ENCODE measurements at places on chromosomes 16 and 17. TPM values are rescaled to one million over a fixed set of nuclear protein-coding genes. Genes with fewer than 3 reads are reported as not detected.

DNA sequence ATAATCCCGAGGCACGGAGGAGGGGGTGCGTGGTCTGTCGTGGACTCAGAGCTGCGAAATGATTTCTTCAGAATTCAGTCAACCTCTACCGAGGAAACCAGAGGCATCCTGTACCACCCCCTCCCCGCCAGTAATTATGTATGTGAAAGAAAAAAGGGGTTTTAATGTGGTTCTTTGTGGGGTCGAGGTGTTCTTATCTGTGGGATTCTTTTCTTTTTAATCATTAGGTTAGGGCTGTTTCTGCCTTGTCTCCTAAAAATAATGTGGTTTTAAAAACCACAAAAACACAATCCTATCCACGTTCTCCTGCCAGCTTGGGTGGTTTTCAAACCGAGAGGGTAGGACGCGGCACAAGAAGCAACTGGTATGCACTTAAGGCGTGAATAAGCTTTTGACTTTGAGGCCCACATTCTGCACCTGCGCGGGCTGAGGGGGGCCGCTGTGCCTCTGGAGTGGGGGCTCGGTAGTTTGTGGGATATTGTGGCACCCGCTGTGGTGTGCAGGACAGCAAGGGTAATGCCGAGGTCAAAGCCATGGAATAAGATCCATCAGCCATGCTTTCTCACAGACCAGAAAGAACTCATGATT is 1.0 kb downstream of the SLC47A1 start:
- no peak for DNase-seq

AGRP gene
- total RNA-seq, result not detected

GRCh38 chr17:62043140-62043539 is 21.9 kb downstream of the MED13 start:
- no peak for DNase-seq

DNA sequence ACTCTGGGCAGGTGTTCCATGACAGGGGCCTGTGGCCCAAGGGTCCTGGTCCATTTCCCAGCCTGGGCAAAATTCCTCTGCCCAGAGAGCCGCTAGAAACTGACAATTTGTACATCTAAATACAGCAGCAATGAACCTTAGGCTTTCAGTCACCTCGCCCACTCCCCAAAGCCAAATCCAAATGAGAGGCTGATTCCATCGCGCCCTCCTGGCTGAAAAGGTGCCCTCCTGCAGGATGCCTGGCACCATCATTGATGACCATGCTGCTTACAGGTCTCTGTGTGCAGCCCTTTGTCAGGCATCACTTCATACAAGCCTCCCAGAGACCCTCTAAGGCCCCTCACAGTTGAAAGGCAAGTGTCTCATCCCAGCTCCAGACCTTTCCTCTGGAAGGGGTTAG is 114.7 kb downstream of the C16orf78 start:
- no peak for DNase-seq

GRCh38 chr17:1861391-1862010 is 31.7 kb downstream of the RPA1 start:
- no peak for DNase-seq

DNA sequence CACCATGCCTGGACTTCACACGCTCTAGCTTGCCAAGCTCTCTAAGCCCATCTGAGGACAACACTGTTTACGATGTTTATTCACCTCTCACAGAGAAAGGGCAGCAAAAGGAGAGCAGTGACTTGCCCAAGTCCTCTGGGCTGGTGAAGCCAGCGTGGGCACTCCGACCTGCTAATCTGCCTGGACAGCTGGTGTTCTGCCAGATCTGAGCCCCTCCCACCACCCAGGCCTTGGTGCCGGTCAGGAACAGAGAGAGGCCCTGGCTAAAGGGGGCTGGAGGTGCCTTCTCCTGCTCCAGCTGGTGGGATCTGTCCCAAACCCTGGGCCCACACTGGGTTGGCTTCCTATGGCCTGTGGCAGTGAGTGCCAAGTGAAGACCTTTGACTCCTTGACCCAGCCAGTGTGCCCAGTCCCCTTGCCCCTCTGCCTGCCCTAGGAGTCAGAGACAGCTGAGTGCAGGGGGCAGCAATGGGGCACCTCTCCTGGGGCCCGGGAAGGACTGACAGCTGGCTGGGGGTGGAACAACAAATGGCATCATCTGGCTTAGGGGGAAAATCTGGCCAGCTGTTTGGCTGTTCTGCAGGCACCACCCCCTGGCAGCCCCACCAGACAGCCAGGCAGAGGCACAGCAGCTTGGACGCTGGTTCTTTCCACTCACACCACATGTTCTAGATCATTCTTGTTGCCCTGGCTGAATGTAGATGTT is 1.8 kb upstream of the SLC4A1 start:
- no peak for DNase-seq

KRT27 gene
- not detected for total RNA-seq

DNA sequence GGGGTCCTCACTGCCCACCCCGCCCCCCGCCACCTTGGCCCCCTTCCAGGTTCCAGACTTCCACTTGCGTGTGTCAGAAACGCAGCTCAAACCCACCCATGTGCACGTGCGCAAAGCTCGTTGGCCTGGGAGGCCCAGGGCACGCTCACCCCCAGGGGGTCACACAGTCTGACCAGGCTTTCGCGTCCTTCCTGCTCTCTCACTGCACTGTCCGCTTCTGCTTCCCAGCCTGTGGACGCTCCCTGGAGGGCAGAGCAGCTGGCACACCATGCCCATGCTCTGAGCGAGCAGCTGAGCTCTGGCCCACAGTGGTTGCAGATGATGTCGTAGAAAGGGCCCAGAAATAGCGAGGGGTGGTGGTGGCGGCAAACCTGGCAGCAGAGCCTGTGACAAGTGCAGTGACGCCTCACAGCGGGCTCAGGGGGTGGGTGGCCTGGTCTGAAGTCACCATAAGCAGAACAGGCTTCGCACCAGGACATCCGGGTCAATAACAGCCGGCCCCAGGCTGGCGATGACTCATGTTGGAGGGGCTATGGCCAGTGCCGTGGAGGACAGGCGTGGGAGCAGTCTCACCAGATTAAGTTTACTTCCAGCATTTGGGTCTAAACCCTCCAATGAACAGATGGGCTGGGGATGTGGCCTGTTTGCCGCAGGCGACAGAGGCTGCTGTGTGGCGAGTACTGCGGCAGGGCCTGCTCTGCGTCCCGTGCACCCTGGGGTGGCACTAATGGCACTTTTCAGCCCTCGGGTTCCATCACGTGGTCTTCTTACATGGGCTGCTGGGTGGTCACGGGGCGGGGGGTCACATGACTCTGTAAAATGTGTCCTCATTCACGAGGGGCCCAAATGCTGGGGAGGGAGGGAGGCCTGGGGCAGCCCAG is 49.0 kb downstream of the NT5M start:
- DNase-seq, result no peak

ZP2 gene
- 0.10 TPM for total RNA-seq

DNA sequence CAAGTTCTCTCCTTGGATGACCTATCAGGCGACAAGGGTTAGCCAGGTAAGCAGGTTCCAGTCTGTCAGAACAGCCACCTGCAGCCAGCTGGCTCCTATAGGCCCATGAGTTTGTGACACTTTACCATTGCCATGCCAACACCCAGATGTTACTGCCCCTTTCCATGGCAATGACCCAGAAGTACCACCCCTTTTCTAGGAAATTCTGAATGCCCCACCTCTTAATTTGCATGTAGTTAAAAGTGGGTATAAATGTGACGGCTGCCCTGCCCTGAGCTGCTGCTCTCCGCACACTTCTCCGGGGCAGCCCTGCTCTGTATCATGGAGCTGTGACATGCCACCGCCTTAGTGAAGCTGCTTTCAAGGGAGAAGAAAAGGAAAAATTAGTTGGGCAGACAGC is 10.0 kb upstream of the SECTM1 start:
- no peak for DNase-seq
